Stimulated activated CD8-positive, alpha-beta memory T cell treated with anti-CD3 and anti-CD28 coated beads, Interleukin-12 subunit alpha, Interleukin-12 subunit beta, amount 100 ng/mL, for 1 hour (primary cell): ENCODE measurements at places on chromosomes 1 and 21.

- no peak for DNase-seq
These were observed 110.8 kb upstream of the ZBTB40 start for GRCh38 chr1:22340873-22341272.

DNA sequence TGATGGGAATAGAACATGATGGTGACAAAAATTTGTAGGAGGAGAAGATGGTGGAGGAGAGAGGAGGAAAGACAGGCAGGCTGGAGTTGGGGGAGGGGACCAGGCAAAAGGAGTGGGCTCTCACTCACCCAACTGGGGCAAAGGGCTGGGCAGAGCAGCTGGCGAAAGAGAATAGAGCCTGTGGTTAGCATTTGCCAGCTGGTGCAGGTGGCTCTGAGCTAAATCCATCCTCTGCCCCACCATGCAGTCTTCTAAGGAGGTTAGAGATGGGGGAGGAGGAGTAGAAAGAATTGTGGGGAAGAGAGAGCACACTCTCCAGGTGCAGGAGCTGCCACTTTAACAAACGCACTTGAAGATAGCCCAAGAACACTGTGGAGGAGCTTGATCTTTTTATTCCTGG lies 27.6 kb upstream of the SLAMF1 start:
- DNase-seq = no peak

- DNase-seq = no peak
These were observed 109.9 kb downstream of the BCAR3 start for GRCh38 chr1:93571623-93572310.

- no peak for DNase-seq
These were observed 81.2 kb upstream of the C1orf174 start for GRCh38 chr1:3981261-3981660.

DNA sequence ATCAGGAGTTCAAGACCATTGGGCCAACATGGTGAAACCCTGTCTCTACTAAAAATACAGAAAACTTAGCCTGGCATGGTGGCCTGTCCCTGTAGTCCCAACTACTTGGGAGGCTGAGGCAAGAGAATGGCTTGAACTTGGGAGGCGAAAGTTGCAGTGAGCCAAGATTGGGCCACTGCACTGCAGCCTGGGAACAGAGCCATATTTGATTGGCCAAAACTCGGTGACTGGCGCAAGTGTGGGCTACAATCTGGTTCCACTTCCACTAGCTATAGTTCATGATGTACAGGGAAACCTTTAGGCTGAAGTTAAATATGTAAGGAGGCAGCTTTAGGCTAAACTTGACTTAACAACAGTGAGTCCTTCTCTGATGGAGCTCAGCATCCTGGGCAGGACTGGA lies 20.2 kb downstream of the SLC30A10 start:
- no peak for DNase-seq

DNA sequence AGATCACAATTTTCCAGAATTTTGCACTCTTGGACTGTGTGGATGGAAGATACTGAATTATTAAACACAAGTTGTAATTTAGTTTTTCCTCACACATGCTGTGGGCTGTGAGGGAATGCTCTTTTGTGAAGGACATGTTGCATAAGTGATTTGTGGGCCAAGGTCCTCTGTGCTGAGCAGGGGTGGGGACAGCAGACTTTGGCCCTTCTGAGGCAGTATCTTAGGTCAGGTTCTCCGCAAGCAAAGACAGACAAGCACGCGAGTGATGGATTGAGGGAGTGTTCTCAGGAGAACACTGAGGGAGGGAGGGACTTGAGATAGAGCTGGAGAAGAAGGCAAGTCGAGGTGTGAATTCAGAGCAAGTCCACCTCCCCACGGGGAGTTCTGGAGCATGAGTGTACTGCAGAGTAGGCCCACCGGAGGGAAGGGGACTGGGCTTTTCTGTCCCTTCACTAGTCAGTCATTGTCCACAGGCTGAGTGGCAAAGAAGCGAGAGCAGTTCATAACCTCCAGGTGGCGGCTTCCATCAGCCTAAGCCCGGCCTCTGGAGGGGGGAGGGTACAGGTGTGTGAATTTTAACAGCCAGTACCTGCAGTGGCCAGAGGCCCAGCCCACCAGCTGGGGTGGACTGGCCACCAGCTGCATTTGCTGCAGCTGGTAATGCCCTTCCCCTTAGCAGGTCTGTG lies 19.1 kb upstream of the CD101 start:
- no peak for DNase-seq

DNA sequence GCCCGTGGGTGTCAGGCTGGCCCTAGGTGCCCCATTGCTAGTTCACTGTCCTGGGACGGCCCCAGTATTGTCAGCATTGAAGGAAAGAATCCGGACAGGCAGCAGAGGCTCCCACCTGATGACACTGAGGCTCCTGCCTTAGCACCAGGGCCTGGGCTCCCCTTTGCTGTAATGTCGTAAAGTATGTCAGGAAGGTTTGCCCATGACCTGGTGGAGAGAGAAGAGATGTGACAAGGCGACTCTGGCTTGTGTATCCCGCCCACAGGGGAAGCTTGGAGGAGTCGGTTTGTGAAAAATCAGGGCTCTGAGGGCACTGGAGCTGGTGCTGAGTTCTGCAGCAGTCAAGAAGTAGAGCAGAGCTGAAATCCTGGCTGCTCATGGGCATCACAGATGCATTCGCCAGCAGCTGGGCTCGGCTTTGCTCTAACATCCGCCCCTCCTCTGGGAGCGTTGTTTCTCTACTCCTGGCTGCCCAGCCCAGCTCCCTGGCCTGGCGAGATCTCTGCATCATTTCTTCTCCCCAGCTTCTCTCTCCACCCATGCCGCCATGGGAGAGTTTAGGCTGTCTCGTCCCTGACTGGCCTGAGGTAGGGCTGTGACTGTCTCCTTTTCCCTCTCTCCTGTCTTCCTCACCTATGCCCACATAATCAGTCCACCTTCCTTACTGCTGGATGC lies 74.1 kb downstream of the ADARB1 start:
- no peak for DNase-seq

DNA sequence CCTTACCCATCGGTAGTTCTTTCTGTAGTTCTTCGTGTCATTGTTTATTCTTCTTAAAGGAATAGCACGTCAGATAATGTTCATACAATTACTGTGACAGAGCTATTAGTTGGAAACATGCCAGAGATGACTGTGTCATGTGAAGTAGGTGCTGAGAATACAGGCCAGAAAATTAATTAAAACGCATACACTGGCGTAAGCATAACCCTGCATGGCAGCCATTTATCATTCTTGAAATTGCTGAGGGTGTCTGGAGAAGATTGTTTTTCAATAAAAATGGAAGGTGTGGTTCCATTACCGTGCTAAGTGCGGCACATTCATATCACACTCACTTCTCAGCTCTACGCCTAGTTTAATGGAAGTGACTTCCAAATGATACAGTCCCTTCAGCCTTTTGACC lies 7.8 kb downstream of the ETS2 start:
- DNase-seq = no peak

DNA sequence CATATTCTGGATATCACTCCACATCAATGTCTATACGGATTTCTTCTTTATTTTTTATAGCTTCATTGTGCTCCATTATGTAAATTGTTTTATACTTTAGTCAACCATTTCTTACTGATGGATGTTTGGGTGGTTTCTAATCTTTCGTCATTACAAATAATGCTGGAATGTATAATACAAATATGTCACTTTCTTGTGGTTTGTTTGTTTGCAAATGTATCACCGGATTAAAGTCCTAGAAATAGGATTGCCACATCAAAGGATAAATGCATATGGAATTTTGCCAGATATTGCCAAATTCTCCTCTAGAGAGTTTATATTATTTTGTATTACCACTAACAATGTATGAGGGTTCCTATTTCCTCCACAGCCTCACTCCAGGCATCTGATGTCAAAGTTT lies 48.7 kb upstream of the PRDM2 start:
- no peak for DNase-seq

DNA sequence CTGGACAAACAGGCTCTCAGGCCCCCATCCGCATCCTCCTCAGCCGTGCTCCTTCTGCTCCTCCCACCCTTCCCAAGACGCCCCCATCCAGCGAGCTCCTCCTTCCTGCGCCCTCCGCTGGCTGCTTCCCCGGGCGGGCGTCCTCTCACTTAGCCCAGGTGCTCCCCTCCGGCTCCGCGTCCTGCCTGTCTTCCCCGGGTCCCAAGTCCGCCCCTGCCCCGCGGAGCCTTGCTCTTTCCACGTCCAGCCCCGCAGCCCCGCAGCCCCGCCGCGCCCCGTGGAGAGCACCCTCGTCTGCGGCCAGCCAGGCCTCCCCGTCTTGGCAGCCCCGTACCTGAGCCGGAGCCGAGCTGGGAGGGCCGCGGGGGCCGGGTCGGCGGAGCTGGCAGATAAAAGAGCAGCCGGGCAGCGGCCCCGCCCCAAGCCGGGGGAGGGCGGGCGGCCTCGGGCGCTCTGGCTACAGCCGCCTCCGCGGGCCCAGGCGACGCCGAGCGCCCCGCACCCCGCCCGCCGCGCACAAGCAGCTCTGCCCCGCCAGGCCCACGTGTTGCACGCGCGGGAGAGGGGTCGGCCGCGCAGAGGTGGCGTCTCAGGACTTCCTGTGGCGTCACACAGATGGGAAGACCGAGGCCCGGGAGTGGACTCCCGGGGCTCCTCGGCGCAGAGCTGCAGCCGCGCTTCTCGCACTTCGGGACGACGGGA lies at the start of gene PAQR7:
Gene PAQR7, minus strand, starts transcription at position 555 of the 702 bp plus-strand sequence. CDS start 11,869 bp downstream, outside the sequence.
- DNase-seq = peak; percentile 27
